Vagina (tissue), 2 donors: ENCODE measurements at places on chromosomes 3 and 15. TPM values are rescaled to one million over a fixed set of nuclear protein-coding genes. Genes with fewer than 3 reads are reported as not detected.

DNA sequence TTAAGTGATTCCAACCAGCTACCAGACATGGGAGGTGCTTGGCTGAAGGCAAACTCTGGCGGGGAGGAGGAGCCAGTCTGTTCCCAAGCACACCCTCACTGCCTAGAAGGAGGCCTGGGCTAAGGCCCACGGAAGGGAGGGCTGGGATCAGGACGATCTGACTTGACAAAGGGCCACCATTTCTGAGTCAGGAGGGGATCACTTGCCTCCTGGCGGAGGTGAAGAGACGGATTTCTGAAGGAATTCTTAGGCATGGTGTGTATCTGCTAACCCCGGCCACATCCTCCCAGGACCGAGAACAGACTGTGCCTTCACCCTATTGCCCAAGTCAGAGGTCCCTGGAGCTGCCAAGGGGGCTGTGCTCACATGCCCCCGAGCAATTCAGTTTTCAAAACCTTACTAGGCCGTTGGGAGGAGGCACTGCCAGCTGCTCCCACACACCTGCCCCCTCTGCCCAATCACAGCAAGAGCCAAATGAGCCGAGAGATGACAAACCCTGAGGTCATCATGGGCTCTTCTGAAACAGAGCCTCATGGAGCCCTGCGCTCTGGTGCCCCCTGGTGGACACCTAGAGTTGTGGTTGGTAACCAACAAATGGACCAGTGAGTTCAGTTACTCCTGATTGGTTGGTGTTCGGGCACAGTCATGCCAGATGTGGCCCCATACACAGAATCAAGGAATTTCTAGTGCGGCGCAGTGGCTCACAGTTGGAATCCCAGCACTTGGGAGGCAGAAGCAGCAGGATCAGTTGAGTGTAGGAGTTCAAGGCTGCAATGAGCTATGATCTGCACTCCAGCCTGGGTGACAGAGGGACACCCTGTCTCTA, 6.5 kb upstream of the TNK2 start:
- DNase-seq: peak; percentile 98

GRCh38 chr3:134601539-134602439, 49.0 kb downstream of the KY start:
- DNase-seq: peak; percentile 91

GRCh38 chr3:165549665-165550064, 287.6 kb downstream of the BCHE start:
- no peak for DNase-seq

DNA sequence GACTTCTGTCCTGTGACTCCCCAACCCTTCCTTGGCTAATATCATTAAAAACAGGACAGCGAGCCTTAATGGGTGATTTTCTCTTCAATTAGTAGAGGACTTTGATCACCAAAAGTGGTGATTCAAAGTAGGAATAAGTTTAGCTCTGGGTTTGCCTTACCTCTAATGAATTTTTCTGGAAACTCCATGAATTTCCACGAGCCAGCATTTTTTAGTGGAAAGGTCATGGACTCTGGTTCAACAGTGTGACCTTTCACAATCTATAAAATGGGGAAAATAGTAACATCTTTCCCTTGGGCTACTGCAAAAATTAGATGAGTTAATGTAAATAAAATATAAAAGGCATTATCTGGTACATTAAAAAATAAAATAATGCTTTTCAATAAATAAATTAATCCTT, 417.8 kb upstream of the NR2F2 start:
- DNase-seq: no peak

The ISLR gene
- total RNA-seq: 208 TPM

DNA sequence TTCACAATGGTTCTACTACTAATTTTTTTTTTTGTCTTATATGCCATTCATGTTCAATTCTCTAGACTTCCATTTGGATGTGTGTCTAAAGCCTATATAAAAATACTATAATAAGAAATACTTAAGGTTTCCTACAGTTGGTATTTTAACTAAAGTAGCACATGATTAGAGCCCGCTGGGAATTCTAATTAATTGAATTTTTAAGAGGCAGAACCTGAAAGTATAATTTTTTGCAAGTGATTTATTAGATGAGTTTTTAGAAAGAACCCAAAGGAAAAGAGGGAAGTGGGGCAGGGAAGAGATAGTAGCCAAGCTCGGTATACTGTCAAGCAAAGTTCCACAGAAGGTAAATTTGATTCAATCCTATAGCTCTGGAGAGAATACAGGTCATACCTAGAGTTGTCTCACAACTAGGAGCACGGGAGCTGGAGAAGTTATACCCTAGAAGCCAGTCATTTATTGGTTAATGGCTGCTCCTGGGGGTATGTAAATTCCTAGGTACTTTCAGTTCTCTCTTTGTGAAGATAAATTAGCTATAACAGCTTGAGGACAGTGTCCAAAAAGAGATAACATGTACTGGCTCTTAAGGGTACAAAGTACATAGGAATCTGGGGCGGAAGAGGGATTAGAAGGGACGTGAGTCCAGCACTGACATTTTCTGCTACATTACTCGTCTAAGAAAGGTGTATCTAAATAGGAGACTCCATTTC, 225.6 kb downstream of the CNTN6 start:
- DNase-seq: no peak

DNA sequence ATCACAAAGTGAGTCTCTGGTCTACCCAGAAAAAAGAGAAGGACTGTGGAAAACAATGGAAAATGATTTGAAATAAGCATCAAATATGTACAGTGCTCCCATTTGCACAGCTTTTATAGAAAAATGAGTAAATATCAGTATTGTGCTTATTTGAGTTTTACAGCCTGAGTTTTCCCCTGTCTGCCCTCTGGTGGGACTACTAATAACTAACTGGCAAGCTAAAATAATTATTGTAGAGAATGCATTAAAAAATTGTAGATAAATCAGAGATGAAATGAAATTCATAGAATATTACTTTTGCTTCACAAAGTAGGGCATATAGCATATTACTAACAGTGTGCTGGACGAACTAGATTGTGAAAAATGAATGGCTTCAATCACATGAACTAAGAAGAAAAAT, 287.1 kb downstream of the NAALADL2 start:
- no peak for DNase-seq

GRCh38 chr3:186800285-186800684, 6.0 kb downstream of the RFC4 start:
- DNase-seq: no peak

The ITGA11 gene
- total RNA-seq: 15.5 TPM

The PHLDB2 gene
- 66.8 TPM for total RNA-seq

The C3orf70 gene
- 5.6 TPM for total RNA-seq

The GPR156 gene
- not detected for total RNA-seq

DNA sequence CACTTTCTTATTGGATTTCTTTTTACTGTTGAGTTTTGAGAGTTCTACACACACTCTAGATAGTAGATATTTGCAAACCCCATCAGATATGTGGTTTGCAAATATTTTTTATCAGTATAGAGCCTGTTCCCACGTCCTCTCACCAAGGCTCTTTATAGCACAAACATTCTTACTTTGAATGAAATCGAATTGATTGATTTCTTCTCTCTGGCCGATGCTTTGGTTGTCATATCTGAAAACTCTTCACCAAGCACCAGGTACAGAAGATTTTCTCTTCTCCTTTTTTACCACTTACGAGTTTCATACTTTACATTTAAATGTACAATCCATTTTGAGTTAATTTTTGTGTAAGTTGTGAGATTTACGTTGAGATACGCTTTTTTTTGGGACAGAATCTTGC, 163.4 kb downstream of the PTPRG start:
- no peak for DNase-seq

GRCh38 chr3:169818316-169818715, 5.6 kb upstream of the LRRC34 start:
- no peak for DNase-seq

The PYGO1 gene
- total RNA-seq: 4.4 TPM

The CLDN16 gene
- 0.49 TPM for total RNA-seq

The ACAN gene
- 2.0 TPM for total RNA-seq

DNA sequence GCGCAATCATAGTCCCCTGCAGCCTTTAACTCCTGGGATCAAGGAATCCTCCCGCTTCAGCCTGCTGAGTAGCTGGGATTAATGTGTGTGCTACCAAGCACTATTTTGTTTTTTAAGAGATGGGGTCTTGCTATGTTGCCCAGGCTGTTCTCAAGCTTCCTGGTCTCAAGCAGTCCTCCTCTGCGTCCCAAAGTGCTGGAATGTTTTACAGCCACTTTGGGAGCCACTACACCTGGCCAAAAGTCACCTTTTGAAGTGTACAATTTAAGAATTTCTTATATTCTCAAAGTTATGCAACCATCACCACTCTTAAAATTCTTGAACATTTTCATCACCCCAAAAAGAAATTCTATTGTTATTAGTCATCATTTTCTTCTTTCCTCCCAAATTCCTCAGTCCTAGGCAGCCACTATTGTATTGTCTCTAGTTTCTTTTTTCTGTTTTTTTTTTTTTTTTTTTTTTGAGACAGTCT, 17.8 kb downstream of the CDV3 start:
- no peak for DNase-seq

The RASL12 gene
- total RNA-seq: 85.7 TPM

GRCh38 chr15:101288905-101289513, 6.0 kb downstream of the SNRPA1 start:
- no peak for DNase-seq

DNA sequence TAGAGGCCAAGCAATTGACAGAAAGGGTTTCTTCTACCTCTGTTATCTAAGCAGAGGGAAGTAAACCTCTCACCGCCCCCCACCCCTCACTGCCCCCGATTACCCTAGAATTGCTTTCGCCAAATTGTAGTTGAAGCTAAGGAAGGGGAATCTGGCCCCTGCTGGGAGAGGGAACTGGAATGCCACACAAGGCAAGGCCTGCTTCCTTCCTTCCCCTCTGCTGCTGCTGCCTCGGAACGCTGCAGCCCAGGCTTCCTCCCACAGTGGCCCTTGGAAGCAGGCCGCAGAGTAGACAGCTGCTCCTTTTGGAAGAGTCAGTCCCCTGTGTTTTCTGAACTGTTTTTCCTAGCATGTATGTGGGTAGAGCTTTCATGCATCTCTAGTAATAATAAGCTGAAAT, 21.6 kb downstream of the RLBP1 start:
- DNase-seq: no peak

The SERF2 gene
- total RNA-seq: 564 TPM

- no peak for DNase-seq
Measured at GRCh38 chr3:153590051-153590450, 428.0 kb downstream of the RAP2B start.

The SCAMP5 gene
- total RNA-seq: 6.6 TPM

- no peak for DNase-seq
Measured at GRCh38 chr3:179233043-179233442, 17.9 kb downstream of the KCNMB3 start.

The CFAP20DC gene
- total RNA-seq: 5.4 TPM

DNA sequence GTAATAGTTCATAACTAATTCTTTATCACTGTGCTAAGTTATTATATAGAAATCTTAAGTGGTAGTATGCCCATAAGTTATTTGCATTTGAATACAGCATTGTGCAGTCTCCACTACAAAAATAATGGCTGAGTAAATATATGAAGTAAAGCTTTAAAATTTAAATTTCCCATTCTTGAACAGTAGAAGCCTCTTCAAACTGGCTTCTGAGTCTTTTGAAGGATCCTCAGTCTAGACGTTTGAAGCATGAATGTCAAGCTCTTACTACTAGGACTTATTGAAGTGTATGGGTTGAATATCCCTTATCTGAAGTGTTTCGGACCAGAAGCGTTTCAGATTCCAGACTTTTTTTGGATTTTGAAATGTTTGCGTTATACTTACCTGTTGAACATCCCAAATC, 16.3 kb downstream of the MORF4L1 start:
- DNase-seq: no peak

The INSYN1 gene
- 5.6 TPM for total RNA-seq

- no peak for DNase-seq
Measured at GRCh38 chr3:157588386-157589060, 85.3 kb upstream of the VEPH1 start.

- DNase-seq: no peak
Measured at GRCh38 chr3:156388497-156389448, 166.1 kb downstream of the SSR3 start.

DNA sequence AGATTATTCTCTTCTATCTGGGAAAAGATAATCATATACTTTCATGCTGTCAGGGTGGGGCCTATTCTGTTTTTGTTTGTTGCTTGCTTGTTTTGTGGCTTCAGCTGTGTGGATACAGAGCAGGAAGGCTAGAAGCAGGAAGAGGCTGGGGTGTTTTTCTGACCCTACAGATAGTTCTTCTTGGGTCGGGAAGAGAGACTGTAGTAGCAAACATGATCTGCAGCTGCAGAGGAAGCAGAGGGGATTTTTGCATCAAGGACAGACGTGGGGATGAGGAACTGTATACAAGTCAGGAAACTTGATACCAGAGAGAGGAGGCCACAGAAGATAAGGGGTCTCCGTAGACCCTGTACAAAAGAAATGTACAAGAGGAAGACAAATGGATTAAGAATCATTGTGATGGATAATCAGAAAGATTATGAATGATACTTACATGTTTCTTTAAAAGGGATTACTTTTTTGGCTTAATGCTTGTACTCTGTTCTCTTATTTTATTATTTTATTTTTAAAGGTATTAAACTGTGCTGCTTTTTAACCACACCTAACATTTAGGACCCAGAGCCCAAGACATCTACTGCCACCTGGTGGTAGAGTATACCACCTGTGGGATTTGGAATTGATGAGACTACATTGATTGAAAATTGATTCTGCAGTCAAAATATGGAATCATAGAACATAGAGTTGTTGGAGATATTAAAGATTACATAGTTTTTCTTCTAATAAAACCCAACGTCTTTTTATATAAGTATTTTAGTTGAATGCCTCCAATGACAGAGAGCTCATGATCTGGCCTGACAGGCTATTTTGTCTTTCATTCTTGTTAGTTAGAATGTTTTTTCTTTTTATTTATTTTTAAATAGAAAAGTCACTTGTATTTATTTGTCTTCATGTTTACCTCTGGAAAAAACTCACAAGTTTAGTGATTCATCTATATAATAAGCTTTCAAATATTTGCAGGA, 87.3 kb upstream of the ROPN1 start:
- DNase-seq: peak; percentile 58
